Stimulated activated CD4-positive, alpha-beta T cell treated with anti-CD3 and anti-CD28 coated beads, Interleukin-4, amount 100 ng/mL, for 4 hours (primary cell): ENCODE measurements at places on chromosomes 1 and 21.
A peak's percentile ranks its signal among the peaks of the same experiment; 100 is the strongest.

DNA sequence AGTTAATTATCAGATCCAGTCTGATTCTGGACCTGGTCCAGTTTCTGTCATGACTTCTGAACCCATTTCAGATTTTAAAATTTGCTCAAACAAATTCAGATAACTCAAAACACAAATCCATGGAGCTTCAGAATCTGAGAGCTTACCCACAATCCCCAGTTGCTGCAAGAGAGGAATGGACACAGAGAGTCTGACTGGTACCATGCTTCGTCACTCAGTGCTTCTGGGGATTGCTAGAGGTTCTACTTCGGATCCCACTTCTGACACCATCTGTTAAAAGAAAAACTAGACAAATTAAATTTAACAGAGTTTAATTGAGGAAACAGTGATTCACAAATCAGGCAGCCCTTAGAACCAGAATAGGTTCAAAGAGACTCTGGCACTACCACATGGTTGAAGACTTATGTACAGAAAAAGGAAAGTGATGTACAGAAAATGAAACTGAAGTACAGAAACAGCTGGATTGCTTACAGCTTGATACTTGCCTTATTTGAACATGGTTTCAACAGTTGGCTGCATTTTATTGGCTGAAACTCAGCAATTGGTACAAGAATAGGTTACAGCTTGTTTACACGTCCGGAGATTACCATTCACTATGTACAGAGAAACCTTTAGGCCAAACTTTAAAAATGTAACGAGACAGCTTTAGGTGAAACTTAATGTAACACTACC, 60.7 kb upstream of the TEKT2 start:
- DNase-seq = no peak

DNA sequence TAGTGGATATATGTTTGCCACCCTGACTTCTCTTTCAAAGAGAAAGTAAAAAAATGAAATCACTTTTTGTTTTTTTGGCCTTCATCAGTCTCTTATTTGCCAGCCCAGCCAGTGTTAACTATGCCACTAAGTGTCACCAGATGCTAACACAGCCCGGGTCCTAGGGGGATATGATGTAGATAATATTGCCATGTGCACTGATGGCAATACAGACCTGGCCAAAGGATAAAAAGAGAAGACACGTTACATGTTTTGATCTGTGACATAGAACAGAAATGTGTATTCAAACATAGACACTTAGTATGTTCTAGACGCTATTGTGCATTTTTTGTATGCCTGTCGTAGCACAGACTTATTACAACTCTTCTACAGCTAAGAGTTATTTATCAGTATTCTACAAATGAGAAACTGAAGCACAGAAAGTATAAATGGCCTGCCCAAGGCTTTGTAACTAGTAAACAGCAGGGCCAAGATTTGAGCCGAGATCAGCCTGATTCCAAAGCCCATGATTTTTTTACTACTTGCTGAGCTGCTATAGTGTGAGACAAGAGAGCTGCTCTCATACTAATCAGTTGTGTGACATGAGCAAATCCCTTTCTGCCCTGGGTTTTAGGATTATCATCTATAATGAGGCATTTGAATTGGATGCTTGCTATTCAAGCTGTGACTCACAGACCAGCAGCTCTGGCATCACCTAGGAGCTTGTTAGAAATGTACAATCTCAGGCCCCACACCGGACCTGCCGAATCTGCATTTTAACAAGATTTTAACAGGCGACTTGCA, 6.3 kb downstream of the LRRC53 start:
- no peak for DNase-seq

DNA sequence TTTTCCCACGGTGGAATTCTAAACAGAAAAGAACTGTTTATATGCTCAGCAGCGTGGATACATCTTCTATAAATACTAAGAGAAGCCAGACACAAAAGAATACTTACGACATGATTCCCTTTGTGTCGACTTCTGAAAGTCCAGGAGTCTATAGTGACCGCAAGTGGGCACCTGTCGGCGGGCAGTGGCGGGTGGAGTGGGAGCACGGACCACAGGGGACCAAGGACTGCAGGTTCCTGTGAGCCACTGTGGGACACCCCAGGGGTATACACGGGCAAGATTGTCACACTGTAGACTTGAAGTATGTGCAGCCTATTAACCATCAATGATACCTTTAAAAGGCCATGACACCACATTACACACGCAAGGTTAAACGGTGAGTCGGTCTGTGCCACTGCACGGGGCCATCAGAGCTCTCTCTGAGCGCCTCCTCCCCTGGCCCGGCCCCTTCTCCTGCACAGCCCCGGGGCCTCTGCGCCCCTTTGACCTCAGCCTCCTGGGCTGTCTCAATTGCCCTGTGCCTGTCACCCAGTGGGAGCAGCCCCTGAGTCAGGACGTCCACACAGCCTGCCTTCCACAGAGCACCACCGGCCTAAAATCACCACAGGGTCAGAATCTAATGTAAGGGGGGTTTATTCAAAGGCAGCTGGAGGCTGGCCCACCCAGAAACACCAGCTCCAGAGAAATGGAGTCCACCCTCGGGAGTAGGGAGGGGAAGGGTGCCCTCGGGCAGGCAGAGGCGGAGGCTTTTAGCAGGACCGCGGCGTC, 90.0 kb upstream of the COL6A1 start:
- no peak for DNase-seq

- DNase-seq = peak; percentile 10
Observed at GRCh38 chr1:230067871-230068620, 1.0 kb downstream of the GALNT2 start.

DNA sequence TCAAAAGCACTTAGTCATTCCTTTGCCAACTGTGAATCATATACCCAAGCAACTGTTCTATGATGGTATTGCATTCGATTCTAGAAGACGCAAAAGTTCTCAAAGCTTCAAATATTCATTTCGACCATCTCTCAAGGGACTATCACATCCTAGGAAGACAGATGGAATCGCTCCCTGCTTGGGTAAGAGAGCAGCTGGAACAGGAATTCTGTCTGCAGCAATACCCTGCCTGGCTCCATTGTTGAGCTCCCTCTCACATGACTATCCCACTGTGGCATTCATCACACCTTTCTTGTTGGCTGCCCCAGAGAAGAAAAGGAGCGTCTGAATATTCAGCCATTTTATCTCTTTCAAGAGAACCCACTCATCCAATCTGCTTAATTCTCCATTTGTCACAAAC, 397.7 kb downstream of the NTNG1 start:
- no peak for DNase-seq
